ENCODE measurements at places on chromosomes 3 and 15.

DNA sequence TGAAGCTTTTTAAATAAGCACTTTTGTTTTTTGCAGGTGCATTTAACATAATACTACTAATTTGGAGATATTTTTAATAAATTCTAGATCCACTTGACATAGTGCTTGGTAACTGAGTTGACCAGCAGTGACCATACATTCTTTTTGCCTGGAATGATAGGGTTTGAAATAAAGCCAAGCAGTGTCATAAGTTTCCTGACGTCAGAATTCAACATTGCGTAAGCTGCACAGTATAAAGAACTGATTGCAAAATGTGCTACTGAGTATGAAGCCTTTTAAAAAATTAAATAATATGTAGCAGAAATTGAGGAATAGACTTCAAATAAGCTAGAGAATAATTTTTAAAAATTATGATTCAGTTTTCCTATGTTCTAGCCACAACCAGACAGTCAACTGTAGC lies 454.6 kb upstream of the ARPP21 start:
- no peak for DNase-seq

GRCh38 chr15:31344823-31345605 lies 18.4 kb downstream of the KLF13 start:
- DNase-seq = no peak

GRCh38 chr3:147388700-147389580 lies 17.4 kb downstream of the ZIC4 start:
- no peak for DNase-seq

DNA sequence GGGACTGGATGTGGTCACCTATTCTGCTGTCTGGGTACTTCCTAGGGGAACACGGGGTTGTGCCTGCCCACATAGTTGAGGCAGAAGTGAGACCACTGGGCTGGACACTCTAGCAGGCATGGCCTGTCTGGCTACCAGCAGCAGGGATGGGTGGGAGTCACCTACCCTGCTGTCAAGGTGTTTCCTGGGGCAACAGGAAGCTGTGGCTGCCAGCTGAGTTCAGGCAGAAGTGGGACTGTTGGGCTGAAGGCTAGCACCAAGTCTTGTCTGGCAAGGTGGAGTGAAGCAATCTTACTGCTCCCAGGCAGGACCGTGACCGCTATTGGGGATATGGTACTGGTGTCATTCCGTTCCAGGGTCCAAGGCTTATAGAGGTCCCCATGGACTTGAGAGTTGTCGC lies 20.3 kb upstream of the ZDHHC23 start:
- no peak for DNase-seq

DNA sequence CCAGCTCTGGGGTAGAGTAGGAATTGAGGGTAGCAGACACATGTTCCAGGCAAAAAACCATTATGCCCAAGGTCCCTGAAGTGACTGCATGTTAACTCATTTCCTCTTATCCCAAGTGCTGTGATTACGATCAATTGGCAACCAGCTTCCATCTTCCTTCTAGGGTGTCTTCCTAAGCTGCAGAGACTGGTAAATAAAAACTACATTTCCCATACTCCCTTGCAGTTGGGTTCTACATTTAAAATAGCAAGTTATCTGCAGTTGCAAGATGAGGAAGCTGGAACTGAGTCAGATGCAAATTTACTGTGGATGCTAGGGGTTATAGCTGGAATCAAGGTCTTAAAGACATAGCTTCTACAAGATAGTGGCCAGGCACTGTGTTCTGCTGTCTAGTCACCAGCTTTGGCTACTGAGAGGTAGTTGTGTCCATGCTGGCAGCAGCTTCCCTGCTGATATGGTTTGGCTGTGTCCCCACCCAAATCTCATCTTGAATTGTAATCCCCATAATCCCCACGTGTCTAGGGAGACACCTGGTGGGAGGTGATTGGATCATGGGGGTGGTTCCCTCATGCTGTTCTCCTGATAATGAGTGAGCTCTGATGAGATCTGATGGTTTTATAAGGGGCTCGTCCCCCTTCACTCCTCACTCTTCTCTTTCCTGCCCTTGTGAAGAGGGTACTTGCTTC lies 51.3 kb upstream of the FBN1 start:
- no peak for DNase-seq

- DNase-seq = no peak
Measured at GRCh38 chr3:11581237-11582190, 62.2 kb downstream of the VGLL4 start.

DNA sequence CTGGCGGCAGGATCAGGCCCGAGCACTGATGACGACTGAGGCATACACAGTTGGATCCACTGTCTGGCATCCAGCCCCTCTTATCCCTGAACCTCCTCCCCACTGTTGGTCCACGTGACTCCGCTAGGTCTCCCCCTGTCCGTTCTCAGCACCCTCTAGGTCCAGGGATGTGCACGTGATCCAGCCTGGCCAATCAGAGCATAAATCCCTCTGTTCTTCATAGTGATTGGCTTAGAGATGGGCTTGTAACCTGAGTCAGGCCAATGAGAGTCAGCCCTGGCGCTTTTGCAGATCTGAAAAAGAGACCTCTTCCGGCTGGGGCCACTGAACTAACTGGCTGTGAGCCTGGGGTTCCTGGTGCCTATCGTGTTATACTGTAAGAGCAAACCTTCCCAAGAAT lies 20.5 kb upstream of the IQSEC1 start:
- DNase-seq = no peak

DNA sequence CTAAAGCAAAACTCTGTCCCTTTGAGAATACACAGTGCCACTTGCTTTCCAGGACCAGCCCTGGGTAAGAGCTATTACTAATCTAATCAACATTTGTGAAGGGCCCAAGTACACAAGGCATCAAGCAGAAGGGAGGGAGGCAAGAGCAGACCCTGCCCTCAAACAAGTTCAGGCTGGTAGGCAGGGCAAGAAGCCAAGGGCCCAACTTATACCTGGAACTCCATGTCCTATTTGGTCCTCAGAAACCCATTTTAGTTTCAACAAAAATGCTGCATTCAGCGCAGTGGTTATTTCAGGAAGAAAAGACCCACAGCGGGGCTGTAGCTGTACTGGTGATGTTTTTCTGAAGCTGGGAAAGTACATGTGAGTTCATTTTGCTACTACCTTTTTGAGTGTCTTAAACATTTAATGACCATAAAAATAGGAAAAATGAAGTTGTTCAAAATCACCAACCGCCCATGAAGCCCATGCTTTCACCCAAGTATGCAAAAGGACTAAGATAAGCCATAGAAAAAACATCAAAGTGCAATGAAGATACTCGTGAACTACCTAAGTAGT lies 2.8 kb downstream of the RPS17 start:
- DNase-seq = no peak
